ENCODE measurements at places on chromosomes 7 and 10.

DNA sequence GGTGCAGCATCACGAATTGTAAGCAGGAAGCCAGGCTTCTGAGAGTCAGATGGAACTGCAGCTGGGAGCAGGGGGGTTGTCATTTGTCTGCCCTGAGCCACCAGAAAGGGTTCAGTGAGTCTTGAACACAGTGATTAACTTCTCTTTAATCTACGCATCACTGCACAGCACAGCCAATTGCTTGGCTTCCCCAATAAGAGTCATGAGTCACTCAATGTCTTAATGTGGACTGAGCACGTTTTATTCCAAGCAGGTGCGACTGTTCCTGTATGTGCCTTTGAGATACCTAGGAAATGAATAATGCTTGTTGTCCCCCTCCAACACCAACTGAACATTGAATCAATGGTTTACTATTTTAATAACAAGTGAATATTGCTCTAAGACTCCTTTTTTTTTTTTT, 26.0 kb upstream of the PLEKHA1 start:
- no peak for DNase-seq

DNA sequence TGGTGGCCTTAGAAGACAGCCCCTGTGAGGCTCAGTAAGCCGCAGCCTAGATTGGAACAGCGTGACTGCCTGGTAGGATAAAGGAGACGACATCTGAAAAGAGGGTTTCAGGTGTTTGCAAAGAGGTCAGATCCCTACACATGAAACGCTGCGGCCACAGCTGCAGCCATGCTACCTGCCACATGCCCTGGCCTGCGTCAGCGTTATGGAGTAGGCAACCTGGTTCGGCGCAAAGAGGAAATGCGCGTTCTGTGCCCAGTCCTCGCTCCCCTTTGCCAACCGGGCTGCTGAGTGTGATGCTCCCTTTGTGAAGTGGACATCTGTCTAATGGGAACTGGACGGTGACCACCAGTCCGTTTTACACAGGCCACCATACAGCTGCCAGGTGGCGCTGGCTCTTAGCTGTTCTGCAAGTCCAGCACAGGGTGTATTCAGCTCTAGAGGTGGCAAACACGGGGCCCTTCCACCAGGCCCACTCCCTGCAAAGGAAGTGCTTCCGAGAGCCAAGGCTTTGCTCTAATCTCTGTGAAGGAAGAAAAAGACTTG, 160.3 kb downstream of the CELF2 start:
- peak; percentile 50 for DNase-seq

- DNase-seq, result no peak
Measured at GRCh38 chr10:111128331-111129180, 51.7 kb downstream of the ADRA2A start.

GRCh38 chr10:17665747-17666146, 21.8 kb downstream of the STAM start:
- no peak for DNase-seq

DNA sequence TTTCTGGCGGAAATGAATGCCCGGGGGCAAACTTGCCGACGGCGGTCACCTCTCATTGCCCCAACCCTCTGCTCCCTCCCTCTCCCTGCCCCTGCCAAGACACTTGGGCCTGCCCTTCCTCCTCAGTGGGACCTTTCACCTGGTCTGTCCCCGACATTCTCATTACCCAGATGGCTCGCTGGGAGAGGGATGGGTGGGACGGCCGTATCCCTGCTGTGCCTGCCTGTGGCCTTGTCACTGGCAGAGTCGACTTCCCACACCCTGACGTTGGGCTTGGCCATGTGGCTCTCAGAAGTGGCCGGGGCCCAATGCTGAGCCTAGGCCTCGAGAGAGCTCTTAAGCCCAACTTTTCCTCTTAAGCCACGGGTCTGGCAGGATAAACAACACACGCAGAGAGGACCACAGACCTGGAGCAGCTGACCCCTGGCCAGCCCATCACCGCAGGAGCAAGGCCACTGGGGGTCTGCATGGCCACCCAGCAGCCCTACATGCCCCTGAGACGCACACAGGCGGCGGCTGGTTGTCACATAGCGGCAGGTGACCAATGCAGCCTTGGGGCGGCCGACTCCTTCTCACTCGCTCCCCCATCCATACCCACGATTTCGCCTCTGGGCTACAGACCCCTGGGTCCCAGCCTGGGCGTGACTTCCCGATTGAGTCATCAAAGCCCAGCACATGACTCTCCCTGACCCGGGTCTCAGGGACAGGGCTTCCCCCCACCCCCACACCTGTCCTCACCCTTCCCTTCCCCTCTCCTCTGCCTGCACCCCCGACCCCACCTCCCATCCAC, 40.1 kb downstream of the SLC29A4 start:
- no peak for DNase-seq

DNA sequence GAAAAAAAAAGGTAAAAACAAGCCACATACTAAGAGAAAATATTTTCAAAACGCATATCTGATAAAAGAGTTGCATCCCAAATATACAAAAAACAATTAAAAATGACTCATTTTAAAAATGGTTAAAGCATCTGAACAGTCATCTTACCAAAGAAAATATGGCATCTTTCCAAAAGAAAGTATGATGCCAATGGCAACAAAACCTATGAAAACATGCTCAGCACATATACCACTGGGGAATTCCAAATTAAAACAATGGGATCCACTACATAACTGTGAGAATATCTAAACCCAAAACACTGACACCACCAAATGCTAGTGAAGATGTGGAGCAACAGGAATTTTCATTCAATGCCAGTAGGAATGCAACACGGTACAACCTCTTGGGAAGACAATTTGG, 39.3 kb downstream of the VSTM2A start:
- no peak for DNase-seq

DNA sequence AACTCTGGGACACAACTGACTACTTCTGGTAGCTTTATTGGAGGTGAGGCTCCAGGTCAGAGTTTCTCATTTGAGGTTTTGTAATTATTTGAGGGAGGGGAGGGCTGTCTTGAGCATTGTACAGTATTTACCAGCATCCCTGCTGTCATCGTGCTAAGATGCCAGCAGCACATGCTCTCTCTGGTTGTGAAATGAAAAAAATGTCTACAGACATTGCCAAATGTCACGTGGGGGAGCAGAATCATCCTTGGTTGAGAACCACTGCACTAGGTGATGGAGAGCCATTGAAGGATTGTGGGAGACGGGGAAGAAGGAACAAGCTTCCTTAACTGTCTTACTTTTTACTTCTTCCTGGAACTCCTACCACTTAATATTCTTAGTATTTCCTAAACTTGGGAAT, 5.0 kb downstream of the SEPTIN7 start:
- DNase-seq, result peak; percentile 8

DNA sequence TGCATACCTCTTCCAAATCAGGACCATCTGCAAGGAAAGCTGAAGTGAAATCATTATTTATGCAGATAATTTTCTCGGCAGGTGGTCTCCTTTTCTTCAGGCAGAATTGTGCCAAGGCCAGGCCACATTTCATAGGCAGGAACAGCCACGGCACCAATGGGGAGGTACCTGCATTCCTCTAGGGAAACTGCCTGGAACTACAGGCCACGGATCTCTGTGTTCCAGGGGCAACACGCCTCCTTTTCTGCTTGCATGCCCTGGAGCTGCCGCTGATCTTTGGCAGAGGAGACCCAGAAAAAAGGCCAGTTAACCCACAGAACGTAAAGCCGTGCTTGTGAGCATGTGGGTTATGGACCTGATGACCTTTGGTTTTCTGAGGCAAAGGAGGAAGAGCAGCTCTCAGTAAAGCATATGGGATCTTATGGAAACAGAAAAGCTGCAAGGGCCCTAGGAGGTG, 111.2 kb upstream of the KIAA1217 start:
- DNase-seq, result no peak

- DNase-seq, result no peak
Measured at GRCh38 chr10:58335306-58336005, 650 bp downstream of the UBE2D1 start.

- DNase-seq, result peak; percentile 25
Measured at GRCh38 chr10:122495406-122496340, 34.3 kb downstream of the HTRA1 start.

DNA sequence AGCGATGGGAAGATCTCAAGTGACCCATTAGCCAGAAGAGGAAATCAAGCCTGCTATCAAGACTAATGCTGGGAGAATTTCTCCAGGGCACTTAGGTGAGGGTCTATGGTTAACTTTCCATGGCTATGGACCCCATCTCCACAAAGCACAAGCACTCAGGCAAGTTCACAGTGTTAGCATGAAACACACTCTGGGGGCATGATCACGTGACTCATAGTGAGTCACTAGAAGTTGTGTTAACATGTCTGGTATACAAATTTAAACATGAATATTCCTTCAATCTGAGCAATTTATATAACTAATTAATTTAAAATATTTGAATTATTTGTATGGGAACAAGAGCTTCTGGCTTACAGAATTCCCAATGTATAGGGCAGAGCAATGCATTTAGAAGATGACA, 131.8 kb downstream of the FAM204A start:
- DNase-seq, result no peak

DNA sequence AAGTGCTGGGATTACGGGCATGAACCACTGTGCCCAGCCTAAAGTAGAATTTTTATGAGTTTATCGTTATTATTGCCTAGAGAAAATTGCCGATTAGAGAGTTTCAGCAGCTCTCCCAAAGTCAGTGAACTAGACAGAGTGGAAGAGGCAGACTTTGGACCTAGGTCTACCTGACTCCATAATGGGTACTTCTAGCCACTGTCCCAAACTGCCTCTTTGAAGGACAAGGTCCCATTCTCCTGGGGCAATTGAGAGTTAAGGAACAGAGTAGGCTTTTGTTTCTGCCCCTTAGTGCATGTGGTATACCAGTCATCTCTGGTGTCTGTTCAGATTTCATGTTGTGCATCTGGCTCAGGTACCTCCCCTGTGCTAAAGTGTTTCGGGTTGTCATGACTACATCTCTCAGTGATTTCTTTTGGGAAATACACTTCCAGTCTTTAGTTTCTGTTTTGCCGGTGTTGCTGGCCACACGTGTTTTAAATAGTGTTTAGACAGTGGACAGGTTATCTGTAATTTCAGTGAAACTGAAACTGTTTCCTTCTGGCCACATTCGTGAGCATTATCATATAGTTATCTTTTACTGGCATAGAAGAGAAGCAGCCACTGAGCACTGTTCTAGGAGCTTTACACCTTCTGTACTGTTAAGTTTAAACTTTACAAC, 4.7 kb downstream of the TMEM236 start:
- peak; percentile 9 for DNase-seq

DNA sequence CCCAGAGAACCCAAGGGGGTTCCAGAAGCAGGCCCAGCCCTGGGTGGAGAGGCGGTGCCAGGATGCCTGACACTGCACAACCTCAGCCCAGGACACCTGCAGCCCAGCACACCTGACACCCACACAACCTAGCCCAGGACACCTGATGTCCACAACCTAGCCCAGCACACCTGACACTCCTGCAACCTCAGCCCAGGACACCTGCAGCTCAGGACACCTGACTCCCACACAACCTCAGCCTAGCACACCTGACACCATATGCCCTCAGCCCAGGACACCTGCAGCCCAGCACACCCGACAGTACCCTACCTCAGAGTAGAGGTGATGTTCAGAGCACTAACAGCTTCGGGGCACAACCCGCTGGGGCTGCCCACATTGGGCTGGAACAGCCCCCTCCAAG, 87.3 kb downstream of the PAXIP1 start:
- no peak for DNase-seq

DNA sequence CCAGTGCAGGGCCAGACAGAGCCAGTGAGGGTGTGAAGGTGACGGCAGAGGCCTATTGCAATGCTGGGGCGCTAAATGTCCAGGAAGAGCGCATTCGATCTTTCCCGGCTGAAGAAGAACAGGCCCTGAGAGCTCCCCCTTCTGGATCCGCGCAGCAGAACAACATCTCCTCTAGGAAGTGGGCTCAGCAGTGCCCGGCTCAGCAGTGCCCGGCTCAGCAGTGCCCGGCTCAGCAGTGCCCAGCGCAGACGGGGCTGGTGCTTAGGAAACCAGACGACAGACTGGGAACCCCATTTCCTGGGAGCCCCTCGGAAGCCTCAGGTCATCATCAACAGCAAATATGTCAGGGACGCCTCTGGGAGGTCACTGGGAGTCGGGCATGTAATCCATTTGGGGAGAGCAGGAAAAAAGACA, 4.7 kb upstream of the NOS3 start:
- DNase-seq, result peak; percentile 66

- no peak for DNase-seq
Measured at GRCh38 chr10:64071218-64071617, 550.0 kb downstream of the REEP3 start.

DNA sequence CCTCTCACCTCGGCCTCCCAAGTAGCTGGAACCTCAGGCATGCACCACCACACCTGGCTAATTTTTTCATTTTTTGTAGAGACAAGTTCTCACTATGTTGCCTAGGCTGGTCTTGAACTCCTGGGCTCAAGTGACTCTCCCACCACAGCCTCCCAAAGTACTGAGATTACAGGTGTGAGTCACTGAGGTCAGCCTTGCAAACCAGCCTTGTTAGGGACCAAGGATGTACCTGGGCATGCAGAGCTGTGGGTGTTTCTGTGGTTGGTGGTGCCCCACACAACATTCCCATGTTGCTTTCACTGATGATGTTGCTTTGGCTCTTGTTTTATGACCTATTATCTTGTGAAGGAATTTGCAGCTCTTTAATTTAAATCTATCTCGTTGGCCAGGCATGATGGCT, 54.8 kb downstream of the OTUD1 start:
- DNase-seq, result no peak

GRCh38 chr7:88589927-88590326, 169.6 kb upstream of the ZNF804B start:
- no peak for DNase-seq

DNA sequence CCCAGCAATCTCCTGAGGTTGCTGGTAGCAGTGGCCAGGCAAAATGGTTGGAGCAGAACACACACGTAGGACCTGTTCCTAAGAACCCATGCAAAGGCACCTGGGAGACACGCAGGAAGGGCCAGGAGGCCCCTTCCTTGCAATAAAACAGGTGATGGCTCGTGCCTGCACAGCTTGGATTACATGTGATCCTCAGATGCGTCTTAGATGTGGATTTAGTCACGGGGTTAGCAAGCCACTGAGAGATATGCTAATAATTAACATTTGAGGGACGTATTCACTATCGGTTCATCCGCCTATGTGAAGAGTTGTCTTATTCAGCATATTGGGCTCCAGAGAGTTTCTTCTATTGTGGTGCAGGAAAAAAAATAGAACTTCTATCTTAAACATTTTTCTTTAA, 4.6 kb upstream of the RHEB start:
- no peak for DNase-seq

DNA sequence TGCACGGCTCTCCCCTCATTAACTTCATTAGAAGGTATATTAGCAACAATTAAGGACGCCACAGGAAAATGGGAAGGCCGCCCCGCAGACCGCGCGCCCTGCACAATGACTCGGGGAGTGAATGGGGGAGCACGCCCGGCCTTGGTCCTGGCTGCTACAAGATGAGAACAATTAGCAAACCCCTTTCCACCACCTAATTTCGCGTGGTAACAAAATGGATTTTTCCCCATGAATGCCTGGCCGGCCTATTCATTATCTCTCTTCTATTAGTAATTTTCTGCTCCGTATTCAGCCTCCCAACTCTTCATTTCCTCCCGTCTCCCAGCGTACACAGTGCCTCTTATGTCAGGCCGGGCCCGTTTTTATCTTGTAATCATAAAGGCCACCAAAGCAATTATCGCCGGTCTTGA, 346.9 kb downstream of the DNAJB6 start:
- DNase-seq, result no peak

GRCh38 chr10:112755446-112756234, 194.4 kb upstream of the TCF7L2 start:
- no peak for DNase-seq

GRCh38 chr10:123359539-123359938, 205.3 kb downstream of the BUB3 start:
- no peak for DNase-seq

GRCh38 chr10:5460468-5461202, 38.7 kb downstream of the CALML5 start:
- no peak for DNase-seq

Measured in CD4-positive, alpha-beta T cell treated with Interleukin-10 for 1 hour (primary cell).